ENCODE measurements at places on chromosomes 1 and 21.

DNA sequence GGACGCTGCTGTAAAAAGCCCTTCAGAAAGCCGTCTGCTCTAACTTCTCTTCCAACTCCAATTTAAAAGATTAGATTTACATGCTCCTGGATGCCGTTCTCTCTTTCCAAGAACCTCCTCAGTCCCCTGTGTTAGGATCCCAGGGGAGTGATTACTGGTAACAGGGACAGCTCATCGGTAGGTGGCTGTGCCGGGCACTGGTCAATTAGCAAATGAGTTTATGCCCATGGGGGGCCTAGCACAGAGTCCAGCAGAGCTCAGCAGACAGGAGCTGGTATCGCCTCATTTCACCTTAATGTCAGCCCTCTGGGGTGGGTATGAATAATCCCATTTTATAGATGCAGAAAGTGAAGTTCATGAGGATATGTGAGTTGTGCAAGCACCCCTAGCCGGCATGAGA, 191.9 kb downstream of the GRIK3 start:
- no peak for DNase-seq

GRCh38 chr1:2307972-2308371, 79.9 kb downstream of the SKI start:
- no peak for DNase-seq

DNA sequence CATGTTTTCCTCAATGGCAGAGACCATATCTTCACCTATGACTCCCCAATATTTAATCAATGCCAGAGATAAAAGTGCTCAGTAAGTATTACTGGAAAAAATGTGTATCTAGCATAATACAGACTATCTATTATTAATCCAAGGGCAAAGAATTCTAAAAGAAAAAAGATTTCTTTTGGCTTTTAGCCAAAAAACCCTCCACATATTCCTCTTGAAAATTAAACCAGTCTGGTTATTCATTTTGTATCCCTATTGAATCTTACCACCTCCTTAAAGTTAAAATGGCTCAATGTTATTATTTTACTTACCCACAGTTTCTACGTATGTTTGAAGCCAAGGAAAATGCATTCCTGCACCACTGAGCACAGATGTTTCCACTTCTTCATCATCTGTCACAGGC, 1.6 kb downstream of the TAF1A start:
- no peak for DNase-seq

DNA sequence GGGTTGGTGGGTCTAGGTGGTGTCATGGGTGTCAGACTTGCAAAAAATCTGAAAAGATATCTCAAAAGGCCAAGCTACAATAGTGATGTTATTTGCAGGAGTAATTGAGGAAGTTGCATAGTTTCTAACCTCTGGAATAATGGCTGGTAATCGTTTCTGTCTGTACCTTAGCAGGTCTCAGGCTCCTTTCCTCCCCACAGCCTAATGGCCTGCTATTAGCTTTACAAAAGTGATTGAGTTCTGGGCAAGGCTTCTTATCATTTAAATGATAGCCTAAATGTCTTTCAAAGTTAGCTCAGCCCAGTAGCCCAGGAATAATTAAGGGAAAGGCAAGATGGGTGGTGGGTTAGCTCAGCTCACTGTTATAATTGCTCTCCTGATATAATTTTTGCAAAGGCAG, 37.7 kb upstream of the IGSF5 start:
- no peak for DNase-seq

- no peak for DNase-seq
These were observed 16.3 kb downstream of the NTPCR start for GRCh38 chr1:232966663-232967062.

GRCh38 chr1:235607284-235607683, 42.3 kb downstream of the GNG4 start:
- DNase-seq = no peak

DNA sequence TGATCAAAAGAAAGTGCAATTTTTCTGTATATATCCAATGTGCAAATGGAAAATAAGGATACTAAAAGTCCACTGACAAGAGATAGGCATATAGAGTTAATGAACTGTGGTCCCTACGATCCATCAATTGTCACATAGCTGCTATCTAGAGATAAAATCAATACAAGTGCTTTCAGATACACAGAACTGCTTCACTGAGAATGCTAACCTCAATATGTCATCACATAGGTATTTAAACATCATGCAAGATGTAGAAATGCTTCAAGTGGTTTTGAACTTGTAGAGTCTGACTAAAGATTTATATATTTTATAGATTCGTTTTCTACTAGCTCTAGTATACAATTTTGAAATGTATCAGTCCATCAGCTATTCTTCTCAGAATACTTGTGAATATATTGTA, 1604.7 kb downstream of the PLA2G4A start:
- DNase-seq = no peak

DNA sequence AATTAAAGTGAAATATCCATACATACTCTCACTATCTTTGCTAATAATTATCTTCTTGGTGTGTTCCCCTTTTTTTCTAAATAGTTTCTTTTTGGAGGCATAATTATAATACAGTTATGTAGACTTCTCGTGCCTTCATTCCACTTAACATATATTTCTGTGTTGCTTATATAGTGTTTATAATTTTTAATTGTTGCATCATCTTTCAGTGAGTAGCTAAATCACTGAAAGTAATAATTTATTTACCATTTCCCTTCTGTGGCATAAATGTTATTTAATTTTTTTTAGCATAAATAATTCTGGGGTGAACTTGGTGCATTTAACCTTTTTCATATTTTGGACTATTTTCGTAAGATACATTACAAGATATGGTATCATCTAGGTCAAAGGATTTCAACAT, 38.3 kb downstream of the SMAP2 start:
- no peak for DNase-seq

DNA sequence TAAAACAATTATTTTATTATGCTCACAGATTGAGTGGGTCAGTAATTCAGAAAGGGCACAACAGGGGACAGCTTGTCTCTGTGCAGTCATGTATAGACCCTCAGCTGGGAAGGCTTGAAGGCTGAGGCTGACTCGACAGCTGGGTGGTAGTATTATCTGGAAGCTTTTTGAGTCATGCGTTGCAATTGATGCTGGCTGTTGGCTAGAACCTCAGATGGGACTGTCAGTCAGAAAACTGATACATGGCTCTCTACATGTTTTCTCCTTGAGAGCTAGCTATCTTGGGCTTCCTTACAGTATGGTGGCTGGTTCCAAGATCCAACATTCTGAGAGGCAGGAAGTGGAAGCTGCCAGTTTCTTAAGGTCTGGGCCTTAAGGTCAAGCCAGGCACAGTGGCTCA, 61.5 kb upstream of the SELENON start:
- DNase-seq = no peak

- DNase-seq = no peak
These were observed 9.9 kb upstream of the TDRD10 start for GRCh38 chr1:154492115-154492514.

- no peak for DNase-seq
These were observed 6.8 kb upstream of the KIAA1614 start for GRCh38 chr1:180905927-180906326.

GRCh38 chr1:204803607-204804006, 67.1 kb upstream of the NFASC start:
- no peak for DNase-seq

GRCh38 chr1:25700144-25700523, 83.5 kb downstream of the MAN1C1 start:
- no peak for DNase-seq
